ENCODE measurements at places on chromosomes 13 and 19.

DNA sequence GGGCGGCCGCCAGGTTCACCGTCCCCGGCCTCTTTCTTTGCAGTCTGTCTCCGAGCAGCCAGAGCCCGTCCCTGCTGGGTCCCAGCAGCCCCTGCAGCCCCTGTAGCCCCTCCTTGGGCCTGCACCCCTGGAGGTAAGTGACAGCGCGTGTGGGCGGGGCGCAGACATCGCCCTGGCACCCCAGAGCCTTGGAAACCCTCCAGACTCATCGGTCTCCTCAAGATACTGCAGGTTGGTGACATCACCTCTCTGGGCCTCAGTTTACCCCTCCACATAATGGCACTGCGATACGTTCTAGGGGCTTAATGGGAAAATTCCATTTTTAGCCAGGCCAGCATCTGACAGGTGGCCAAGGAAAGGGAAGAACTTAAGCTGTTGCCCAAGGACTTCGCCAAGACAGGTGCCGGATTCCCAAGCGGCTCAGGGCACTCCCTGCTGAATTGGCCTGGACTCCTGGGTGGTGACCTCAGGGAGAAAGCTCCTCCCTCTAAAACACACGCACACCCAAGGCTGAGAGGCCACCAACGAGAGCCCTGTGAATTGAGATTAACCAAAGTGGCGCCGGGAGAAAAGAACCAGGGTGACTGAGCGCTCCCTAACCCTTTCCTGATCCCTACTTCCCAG lies 13.1 kb downstream of the MAST3 start:
- DNase-seq = no peak

GRCh38 chr13:108940121-108940520 lies 310.7 kb downstream of the MYO16 start:
- DNase-seq = no peak

DNA sequence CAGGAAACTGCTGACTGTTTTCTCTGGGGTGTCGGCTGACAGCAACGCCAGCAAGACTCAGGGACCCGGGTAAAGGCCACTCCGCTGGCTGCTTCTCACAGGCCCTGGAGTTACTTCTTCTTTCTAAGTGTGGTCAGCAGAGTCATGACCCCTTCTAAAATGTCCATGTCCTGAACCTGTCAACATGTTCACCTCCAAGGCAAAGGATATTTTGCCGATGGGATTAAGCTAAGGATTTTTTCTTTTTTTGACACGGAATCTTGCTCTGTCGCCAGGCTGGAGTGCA lies 7.9 kb downstream of the PEX11G start:
- no peak for DNase-seq

DNA sequence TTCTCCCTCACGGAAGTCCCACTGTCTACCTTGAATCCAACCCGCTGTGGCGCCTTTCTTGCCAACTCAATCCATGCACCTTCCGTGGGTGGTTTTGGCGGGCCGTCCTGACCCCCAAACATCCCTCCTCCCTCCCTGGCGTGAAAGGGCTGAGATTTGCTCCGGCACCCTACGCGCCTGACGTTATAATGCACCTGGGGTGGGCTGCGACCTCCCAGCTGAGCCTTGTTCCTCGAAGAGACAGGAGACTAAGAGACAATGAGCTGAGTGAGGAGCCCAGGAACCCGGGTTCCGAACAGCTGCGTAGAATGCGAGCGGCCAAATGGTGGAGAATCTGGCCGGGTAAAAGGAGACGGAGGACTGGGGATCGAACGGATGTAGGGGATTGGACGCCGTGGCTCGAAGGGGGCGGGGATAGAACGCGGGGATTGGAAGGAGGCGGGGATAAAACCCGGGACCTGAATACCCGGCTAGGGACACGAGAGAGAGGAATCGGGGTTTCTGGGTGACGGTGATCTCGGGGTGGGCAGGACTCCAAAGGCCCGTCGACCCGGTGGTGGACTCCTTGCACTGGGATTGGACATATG lies at the start of gene CPT1C:
CPT1C (plus strand) TSS at position 461 of the 587 bp plus-strand sequence. CDS start 1,137 bp downstream, outside the sequence.
- peak; percentile 94 for DNase-seq

GRCh38 chr13:86840250-86841191 lies 830.6 kb upstream of the SLITRK5 start:
- no peak for DNase-seq

DNA sequence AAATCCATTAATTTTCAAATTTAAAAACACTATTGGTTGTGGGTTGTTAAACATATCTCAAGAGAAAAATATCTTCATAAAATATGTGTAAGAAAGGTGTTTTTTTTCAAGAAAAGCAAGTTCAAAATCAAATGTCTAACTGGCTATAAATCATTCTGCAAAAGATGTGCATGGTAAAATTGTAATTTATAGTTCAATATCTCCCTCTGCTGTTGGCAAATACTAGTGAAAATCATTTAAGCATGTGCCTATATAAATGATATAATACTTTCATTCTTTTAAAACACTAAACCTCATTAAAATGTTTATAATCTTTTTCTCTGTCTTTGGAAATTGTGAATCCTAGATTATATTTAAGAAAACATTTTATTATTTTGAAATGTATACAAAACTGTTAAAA lies 17.2 kb upstream of the SLITRK6 start:
- peak; percentile 14 for DNase-seq

- DNase-seq = no peak
Measured at GRCh38 chr19:5079071-5079774, 110.3 kb downstream of the KDM4B start.

GRCh38 chr19:43692877-43693276 lies 22.9 kb upstream of the PLAUR start:
- no peak for DNase-seq

GRCh38 chr19:5022066-5022860 lies 53.4 kb downstream of the KDM4B start:
- DNase-seq = no peak

DNA sequence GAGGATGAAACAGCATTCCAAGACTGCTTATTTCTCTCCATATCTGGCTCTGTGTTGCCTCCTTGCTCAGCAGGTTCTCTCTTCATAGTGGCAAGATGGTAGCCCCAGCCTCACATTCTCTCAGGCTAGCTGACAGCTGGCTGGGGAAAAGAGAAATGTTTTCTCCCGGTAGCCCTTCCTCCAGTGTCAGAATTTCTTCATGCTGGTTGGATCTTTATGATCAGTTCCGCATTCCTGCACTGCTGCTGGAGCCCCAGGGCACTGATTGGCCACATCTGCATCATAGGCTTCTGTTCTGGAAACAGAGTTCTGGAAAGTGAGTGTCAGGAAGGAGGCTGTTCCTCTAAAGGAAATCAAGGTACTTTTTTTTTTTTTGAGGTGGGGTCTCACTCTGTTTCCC lies 24.6 kb downstream of the POP4 start:
- DNase-seq = no peak

DNA sequence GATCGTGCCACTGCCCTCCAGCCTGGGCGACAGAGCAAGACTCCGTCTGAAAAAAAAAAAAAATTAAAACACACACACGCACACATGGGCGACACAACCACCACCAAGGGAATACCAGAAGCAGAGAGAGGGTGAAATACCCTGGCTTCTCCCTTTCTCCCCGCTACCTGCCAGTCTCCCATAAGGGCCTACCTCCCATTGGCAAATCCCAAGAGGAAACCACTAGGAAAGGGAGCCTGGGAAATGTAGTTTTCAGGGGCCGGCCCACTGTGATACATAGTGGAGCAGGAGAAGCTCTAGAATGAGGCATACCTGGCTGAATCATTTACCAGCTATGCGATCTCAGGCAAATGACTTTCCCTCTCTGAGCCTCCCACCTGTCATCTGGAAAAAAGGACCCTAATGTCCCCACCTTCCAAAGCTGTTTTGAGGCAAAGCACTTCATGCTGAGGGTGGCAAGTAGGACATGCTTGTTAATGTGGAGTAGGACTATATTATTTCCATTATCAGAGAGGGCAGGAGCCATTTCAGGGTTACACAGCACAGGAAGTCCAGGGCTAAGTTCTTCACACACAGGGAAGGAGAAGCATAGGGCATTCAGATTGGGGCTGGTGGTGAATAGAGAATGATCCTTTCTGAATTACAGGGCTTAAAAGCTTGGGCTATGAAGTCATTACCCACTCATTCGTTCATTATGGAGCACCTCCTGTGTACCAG lies 14.3 kb upstream of the HNRNPUL1 start:
- no peak for DNase-seq

- DNase-seq = peak; percentile 99
Measured at GRCh38 chr19:17226002-17226933, at the start of gene OCEL1. OCEL1 (plus strand) TSS chr19:17226226; CDS start chr19:17226248, 22 bp downstream.

- no peak for DNase-seq
Measured at GRCh38 chr19:10189616-10190015, 5.1 kb downstream of the DNMT1 start.

DNA sequence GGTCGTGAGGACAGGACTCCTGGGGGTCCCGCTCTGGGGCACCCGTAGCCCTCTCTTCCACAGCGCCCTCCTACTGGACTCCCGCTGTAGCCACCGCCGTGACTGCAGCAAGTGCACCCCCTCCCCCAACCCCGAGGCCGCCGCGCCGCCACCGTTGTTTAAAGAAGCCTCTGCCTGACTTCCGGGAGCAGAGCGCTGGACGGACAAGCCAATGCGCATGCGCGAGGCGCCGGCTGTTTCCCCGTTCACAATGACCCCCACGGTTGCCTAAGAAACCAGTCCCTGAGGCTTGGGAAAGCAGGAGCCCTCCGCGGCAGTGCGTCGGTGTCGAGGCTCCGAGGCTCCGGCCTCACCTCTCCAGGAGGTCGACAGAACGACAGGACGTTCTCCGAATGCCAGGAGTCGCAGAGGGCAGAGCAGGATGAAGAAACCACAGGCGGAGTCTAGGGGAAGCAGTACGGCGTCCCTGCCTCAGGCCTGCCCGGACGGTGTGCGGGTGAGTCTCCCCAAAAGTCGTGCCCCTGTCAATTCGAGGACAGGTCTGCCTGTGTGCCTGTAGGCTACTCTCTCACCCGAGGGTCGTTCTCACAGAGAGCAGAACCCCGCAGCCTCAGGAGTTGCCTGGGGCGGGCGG lies 70.5 kb upstream of the ZNF420 start:
- DNase-seq = no peak

GRCh38 chr19:51354103-51354741 lies 12.0 kb downstream of the ETFB start:
- no peak for DNase-seq

GRCh38 chr13:24897293-24897692 lies 133.3 kb downstream of the RNF17 start:
- no peak for DNase-seq

- no peak for DNase-seq
Measured at GRCh38 chr13:112842343-112842856, 126.6 kb upstream of the MCF2L start.

- DNase-seq = peak; percentile 62
Measured at GRCh38 chr19:13401388-13401787, 104.9 kb downstream of the CACNA1A start.

DNA sequence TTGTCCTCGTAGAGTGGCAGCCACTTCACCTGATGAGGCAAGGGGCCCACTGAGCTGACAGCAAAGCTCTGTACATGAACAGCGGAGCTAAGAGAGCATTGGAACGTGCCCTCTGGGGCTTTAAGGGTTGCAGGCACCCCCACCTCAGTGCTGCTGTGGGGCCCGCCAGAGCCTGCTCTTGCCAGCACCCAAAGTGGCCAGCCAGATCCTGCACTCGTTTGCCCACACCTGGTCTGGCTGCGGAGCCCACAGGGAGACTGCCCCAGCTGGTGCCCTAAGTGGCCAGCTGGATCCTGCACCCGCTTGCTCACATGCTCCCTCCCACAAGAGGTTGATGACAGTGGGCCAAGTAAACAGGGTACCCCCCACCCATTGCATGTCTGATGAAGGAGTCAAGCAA lies 783.4 kb upstream of the MIR17HG start:
- no peak for DNase-seq

GRCh38 chr19:13447978-13448377 lies 58.3 kb downstream of the CACNA1A start:
- no peak for DNase-seq

DNA sequence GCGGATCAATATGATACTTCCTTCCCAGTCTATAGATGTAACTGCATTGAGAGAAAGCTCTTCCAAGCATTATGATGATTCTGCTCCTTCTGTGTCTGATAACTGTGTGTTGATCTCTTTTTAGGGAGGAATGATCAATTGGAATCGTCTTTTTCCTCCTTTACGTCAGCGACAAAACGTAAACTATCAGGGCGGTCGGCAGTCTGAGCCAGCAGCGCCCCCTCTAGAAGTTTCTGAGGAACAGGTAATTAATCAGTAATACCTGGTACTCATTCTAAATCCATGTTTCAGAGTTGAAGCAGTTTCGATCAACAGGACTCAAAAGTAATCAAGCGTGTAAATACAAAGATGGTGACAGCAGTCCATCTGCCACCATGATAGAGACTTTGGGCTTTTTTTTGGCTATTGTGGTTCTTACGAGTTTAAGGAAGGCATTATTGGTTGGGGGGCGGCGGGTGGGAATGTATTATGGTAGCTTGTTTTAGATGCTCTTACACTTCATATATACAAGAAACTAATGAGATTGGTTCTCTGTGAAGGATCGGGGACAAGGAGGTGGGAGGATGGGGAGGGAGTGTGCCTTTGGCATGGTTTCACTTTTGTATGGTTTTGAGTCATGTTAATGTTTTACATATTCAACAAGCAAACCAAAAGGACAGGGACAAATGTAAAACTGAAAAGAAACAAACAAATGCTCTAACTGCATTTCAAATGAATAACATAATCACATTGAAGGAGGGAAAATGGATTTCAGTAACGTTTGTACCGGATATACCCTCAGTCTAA lies 60.7 kb upstream of the GPR183 start:
- no peak for DNase-seq

DNA sequence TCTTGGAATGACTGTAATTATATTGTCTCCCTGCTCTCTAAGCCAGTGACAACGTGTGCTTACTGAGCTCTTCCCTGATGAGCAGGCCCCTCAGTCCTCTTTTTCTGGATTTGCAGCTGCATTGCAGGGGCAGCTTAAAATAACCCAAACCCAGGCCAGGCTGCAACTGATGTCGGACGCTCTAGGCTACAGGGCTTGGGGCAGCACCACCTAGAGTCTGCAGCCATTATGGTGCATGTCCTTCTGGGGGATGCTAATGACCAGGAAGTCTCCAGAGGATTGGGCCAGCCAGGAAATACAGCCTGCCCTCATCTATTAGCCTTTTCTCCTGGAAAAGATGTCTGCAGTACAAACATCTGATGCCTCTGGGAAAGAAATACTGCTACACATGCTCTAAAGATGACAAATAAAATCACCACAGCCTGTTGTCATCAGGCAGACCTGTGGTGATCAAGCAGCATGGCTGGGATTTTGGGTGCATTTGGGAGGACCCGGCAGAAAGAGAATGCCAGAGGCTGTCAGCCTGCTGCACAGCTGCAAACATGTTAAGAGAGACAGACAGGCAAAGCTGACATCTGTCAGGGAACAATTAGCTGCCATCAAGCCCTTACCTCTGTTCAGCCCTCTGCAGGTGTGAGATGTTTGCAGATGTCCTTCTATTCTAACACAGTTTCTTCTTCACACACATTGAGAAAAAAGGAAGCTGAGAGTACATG lies 51.8 kb downstream of the CCDC70 start:
- no peak for DNase-seq
